ENCODE measurements at places on chromosomes 6 and 20.

DNA sequence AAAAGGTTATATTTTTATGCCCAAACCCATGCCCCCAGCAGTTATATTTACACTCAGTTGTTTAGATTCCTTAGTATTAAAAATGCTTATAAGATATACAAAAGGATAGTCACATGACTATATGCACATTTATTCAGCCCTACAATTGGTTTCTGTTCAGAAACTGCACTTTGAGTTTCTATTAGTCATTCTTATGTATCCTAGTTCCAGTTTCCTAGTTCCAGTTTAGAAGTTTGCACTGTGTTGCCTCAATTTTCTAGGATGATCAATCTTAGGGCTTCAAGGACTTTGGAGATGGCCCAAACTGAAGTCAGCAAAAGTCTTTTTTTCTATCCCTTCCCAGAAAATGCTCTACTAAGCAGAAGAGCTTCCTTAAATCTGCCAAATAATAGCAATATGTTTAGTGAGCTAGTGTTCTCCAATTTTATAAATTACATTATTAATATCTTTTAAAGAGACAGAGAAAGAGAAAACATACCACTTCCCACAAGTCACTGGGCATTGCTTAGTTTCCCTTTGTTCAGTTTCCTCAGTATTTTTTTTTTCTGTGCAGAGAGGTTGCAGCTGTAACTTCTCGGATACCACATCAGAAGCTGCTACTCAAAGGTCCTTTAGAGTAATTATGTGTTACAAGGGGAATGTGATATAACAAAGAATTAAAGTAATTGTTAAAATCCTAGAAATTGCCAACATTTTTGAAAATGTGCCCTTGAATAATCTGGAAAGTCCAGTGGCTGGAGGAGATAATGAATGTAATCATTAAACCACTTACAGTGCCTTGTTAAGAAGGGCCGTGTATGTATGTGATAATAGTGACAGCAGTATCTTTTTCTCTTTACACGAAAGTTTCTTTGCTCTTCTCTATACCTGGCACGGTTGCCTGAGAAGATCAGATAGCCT is 138.8 kb downstream of the KHDRBS2 start:
- no peak for DNase-seq

- no peak for DNase-seq
Observed at GRCh38 chr6:124699038-124699437, 263.2 kb upstream of the RNF217 start.

DNA sequence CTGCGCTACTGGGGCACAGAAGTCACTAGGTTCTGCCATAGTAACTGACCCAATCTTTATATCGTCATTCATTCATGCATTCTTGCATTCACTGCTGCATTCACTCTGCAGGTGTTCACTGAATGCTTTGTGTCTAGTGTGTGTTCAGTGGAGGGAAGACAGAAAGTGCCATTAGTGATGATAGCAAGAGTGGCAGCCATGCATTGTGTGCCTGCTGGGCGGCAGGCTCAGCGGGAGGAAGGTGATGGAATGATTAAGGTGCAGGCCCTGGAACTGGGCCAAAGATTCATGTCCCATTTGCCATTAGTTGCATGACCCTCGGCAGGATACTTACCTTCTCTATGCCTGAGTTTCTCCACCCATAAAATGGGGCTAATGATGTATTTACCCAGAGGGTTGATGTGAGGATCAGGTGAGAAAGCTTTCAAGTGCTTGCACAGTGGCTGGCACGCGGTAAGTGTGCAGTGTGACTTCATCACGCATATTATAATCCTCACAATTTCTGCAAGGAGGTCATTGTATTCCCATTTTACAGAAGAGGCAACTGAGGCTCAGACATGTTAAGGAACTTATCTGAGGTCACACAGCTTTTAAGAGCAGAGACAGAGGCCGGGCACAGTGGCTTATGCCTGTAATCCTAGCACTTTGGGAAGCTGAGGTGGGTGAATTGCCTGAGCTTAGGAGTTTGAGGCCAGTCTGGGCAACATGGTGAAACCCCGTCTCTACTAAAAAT is 40.1 kb downstream of the ITPR3 start:
- no peak for DNase-seq

- DNase-seq, result no peak
Observed at GRCh38 chr20:57582029-57582378, 21.1 kb downstream of the PCK1 start.

DNA sequence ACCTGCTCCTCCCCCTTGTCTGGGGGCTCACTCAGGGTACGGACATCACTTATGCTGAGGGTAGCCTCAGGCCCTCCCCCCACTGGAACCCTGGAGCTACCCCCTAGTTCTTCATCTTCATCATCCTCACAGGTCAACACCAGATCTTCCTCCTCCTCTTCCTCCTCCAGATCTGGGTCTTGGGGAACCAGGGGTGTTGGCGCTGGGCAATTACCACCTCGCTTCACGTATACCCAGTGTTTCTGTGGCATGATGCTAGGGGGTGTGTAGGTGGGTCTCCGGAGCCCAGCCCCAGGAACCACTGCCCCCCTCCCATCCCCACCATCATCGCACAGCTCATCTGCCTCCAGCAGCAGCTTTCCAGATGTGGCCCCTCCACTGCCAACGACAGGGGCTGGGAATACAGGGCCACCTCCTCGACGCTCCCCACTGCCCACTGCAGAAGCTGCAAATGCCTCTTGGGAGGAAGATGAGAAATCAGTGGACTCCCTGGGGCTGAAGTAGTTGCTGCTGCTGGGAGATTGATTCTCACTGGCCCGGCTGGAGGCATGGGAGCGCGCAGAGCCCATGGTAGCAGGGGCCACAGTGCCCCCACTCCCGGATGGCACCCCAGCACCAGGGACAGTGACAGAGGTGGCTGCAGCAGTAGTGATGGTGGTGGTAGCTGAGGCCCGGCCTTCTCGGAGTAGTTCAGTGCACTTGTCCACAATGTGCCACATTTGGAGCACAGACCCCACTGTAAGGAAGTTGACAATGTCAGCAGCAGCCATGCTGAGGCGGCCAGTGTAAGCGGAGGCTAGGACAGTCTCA is 1.5 kb downstream of the ZBTB22 start:
- no peak for DNase-seq

DNA sequence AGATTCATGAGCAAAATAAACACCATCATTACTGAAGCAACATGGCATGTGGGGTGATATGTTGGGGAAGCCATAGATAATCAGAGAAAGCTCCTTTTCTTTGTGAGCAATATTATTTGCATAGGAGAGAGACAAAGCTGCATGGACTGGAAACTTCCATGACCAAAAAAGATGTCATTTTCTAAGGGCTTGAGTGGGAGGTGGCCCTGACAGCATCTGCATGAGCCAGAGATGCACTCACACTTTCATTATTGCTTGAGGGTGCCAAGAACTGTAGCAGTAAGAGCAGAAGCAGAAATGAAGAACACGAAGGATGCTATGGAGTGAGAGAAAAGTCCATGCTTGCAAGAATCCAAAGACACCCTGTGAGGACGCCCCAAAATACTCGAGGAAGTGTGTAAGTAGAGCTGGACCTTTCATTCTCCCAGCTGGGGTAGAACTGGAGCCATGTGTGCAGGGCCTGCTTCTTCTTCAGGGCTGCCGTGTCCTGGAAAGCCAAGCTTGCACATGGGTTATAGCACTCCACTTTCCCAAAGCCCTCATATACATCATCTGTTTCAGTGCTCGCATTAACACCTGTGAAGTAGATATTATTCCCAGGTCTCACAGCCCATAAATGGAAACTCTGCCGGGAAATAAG is 851.2 kb downstream of the DHX35 start:
- no peak for DNase-seq

DNA sequence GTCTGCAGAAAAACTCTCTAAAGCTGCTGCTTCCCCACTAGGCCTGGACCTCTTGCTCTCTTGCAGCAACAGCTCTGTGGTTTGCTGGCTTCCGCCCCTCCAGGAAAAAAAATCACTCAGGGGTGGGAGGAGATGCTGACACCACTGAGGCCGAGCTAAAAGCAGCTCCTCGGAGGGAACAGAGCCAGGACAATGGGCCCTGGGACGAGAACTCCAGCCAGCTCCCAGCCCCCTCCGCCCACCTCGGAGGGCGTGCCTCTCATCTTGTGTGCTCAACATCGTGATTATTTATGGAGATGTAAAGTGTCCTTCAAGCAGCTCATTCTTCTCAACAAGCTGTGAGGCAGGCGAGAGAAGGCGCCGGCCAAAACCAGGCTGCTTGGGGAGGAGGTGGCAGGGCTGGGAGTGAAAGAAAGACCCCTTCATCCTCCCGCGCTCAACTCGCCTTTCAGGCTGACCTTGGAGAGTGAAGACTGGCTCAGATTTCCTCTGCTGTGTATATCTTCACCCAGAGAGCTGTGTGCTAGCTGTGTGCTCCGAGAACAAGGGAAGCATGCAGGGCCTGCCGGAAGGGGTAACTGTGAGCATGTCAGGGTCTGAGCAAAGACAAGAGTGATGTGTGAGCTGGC is 53.5 kb upstream of the LRFN2 start:
- peak; percentile 21 for DNase-seq

GRCh38 chr20:61685462-61685861 is 380.2 kb downstream of the TAF4 start:
- DNase-seq, result no peak

GRCh38 chr6:29567991-29568390 is 8.5 kb upstream of the UBD start:
- no peak for DNase-seq

Measured in activated T-cell treated with anti-CD3 and anti-CD28 coated beads, Interleukin-2, amount 50 U/mL, for 1 hour (primary cell).